ENCODE measurements at places on chromosomes 11 and 22.

- DNase-seq, result no peak
These were observed 22.8 kb downstream of the NPAT start for GRCh38 chr11:108199446-108200321.

DNA sequence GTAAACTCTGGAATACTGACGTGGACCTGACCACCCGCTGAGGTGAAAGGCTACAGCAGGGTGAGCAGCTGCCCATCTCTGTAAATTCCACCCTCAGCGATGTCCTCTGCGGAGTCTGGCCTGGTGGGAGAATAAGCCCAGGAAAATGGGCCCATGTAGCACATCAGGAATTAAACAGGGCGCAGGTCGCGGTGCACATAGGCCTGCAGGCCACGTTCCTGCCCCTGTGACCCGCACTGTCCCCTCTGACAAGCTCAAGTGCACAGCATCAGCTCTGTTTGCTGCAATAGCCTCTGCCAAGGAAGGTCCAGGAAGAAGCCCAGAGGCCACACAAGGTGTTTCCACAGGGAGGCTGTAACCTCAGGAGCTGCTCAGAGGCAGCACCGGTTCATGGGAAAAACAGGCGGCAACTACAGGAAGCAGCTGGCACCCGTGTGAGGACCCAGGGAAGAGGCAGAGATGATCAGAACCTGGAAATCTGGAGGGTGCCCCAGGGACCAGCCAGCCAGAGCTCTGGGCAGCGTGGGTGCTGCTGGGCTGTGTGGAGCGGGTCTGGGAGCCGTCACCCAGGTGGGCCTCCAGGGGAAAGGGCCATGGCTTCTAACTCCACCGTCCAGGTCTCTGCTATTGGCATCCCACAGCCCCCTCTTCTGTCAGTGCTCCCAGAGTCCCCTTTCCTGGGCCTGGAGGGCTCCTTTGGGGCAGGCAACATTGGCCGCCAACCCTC is 808 bp upstream of the IFITM2 start:
- no peak for DNase-seq

DNA sequence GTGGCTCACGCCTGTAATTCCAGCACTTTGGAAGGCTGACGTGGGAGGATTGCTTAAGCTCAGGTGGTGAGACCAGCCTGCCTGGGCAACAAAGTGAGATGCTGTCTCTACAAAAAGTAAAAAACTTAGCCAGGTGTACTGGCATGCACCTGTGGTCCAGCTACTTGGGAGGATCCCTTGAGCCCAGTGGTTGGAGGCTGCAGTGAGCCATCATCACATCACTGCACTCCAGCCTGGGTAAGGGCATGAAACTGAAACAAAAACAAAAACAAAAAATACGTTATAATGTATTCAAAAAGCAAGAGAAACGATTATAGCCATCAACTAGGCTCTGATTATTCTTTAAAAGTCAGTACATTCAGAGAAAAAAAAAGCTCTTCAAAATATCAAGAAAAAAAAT is 62.5 kb downstream of the TCF20 start:
- peak; percentile 52 for DNase-seq

- no peak for DNase-seq
These were observed 64.4 kb downstream of the GRAMD1B start for GRCh38 chr11:123494195-123495050.

DNA sequence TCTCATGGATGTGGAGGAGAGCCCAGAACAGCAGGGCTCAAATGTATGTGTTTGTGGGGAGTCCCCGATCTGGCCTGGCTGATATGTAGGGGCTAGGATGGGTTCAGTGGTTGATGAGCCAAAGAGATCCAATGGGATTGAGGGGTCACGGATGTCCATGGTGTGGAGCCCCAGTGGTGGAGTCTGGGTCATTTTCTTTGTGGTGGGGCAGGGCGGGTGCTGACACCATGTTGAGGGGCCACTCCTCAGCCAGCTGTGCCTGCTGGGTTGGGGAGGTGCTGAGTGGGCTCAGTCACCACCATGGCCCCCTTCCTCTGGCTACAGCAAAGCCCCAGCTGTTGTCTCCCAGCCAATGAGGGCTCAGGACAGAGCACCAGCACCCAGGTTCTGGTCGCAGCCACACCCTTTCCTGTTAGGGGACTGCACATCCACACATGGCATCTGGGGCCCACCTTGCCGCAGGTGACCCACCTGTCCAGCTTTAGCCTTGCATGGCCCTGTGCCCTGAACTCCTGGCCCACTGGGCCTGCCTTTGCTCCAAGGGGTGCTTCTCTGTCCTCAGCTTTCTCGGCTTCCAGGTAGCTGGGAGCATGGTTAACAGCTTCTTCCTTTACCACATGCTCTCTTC is 3.2 kb upstream of the GNAZ start:
- no peak for DNase-seq

GRCh38 chr11:69962152-69962551 is 116.0 kb upstream of the ANO1 start:
- no peak for DNase-seq

- no peak for DNase-seq
These were observed 53.7 kb upstream of the HMGXB4 start for GRCh38 chr22:35203583-35203982.

GRCh38 chr11:8566613-8567210 is 27.3 kb downstream of the STK33 start:
- no peak for DNase-seq

- DNase-seq, result no peak
These were observed 75.0 kb upstream of the CCND1 start for GRCh38 chr11:69566001-69566400.

- no peak for DNase-seq
These were observed 10.9 kb upstream of the CCND1 start for GRCh38 chr11:69630017-69630416.

DNA sequence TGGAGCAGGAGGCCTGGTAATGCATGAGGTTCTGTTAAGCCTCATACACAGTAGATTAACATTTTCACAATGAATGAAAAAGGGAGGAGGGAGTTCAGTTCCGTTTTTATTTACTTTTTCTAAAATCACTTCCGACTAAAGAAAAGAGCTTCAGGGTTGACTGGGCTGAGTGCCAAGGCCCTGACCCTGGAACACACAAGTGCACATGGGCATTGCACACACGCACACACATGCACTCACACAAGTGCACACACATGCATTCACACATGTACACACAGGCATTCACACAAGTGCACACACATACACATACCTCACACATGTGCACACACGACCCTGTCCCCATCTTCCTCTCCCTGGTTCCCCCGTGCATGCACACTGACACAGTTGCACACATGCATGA is 303.3 kb downstream of the BRD1 start:
- no peak for DNase-seq

Measured in T-helper 2 cell (primary cell).